Stimulated activated CD8-positive, alpha-beta memory T cell treated with anti-CD3 and anti-CD28 coated beads, Interleukin-15, amount 100 ng/mL, for 24 hours (primary cell): ENCODE measurements at places on chromosomes 2 and 18.

- no peak for DNase-seq
Measured at GRCh38 chr2:58800881-58801280, 559.8 kb upstream of the FANCL start.

DNA sequence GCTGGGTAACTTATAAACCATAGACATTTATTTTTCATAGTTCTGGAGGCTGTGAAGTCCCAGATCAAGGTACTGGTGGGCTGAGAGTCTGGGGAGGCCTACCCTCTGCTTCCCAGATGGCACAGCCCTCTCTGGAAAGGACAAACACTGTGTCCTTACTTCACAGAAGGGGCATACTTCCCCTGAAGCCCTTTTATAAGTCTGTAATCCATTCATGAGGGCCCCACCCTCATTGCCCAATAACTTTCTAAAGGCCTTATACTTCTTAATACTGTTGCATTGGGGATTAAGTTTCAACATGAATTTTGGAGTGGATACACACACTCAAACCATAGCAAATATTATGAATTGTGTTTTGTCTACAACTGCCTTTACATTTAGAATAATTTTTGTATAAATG lies 36.0 kb downstream of the ATIC start:
- DNase-seq: no peak

DNA sequence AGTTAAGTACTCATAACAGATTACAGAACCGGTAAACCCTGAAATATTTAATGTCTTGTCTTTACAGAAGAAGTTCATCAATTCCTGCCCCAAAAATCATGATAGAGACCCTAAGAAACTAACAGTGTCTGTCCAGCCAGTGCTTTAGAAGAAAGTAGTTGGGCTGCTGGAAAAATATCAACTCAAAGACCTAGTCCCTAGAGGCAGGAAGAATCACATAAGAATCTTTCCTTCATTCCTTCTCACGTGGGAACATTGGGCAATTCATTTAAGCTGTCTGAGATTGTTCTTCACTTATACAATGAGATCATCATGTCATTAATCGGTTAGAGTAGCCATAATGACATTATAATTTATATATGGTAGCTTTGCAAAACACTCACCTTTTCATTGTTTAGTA lies 156.4 kb downstream of the CCBE1 start:
- no peak for DNase-seq

DNA sequence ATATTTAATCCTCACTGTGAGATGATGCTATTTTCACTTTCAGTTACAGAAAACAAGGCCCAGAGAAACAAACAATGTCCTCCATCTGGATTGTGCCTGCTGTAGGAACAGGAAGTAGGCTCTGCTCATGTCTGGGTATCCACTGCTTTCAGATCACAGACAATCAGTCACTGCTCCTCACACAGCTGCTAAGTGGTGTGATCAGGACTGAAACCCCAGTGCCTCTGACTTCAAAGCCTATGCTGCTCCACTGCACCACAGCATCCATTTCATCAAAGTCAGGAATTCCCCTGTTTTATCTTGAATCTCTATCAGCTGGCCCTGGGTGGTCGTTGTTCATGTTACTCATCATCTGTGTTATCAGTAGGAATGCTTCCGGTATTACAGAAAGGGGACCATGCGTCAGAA lies 303.8 kb upstream of the TRIB2 start:
- no peak for DNase-seq
